ENCODE measurements at places on chromosomes 5 and 9. TPM values are rescaled to one million over a fixed set of nuclear protein-coding genes. Genes with fewer than 3 reads are reported as not detected.
A peak's percentile ranks its signal among the peaks of the same experiment; 100 is the strongest.

GABRA6 gene
- not detected for total RNA-seq

LPAR1 gene
- total RNA-seq = 56.1 TPM

WNT8A gene
- not detected for total RNA-seq

TMEM171 gene
- total RNA-seq = 80.7 TPM

SIT1 gene
- total RNA-seq = not detected

TAF11L10 gene
- total RNA-seq = not detected

MYO10 gene
- total RNA-seq = 34.7 TPM

IL13 gene
- not detected for total RNA-seq

ERCC8 gene
- 15.2 TPM for total RNA-seq

SYNPO gene
- 93.3 TPM for total RNA-seq

GRCh38 chr5:150599917-150600511 is 40.4 kb upstream of the SYNPO start:
- H3K27me3 ChIP-seq = no peaks in the 10 kb centered on the region
- H3K4me1 ChIP-seq = no peaks in the 10 kb centered on the region
- H3K27ac ChIP-seq = peak overlapping the region; percentile 51
- H3K36me3 ChIP-seq = no peaks in the 10 kb centered on the region
- H3K4me3 ChIP-seq = no peak overlapping the region
- DNase-seq = peak; percentile 36

- no peaks in the 10 kb centered on the region for H3K27me3 ChIP-seq
- no peaks in the 10 kb centered on the region for H3K4me1 ChIP-seq
- no peak overlapping the region for H3K4me3 ChIP-seq
These were observed 36.7 kb upstream of the ARRDC3 start for GRCh38 chr5:91419571-91420537.

GRCh38 chr5:180467028-180467975 is 26.9 kb upstream of the CNOT6 start:
- no peaks in the 10 kb centered on the region for H3K4me1 ChIP-seq
- peak; percentile 67 for DNase-seq
- H3K27ac ChIP-seq = no peak overlapping the region
- no peak overlapping the region for H3K4me3 ChIP-seq

GRCh38 chr9:78857373-78858225 is 560.7 kb downstream of the PSAT1 start:
- no peak overlapping the region for H3K4me3 ChIP-seq
- no peak overlapping the region for H3K27ac ChIP-seq
- H3K36me3 ChIP-seq = no peaks in the 10 kb centered on the region
- no peak for DNase-seq
- no peaks in the 10 kb centered on the region for H3K4me1 ChIP-seq

DNA sequence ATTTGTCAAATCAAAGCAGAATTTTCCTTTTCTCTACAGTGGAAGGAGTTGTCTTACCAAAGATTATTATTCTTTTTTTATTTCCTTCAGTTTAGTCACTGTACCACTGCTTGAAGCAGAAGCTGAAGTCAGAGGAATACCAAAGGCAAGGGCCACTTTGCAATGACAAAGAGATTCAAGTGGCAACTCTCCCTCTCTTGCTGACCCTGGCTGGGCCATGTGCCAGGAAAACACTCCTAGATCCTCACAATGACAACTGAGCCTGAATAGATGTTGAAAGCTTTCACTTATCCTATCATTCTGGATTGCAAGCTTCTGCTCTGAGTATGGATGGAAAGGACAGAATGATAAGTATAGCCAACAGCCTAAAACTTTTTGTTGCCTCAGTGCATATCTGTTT is 618.3 kb downstream of the NR2F1-AS1 start:
- DNase-seq = no peak
- H3K36me3 ChIP-seq = no peaks in the 10 kb centered on the region
- H3K27ac ChIP-seq = no peak overlapping the region
- no peaks in the 10 kb centered on the region for H3K4me1 ChIP-seq

- H3K36me3 ChIP-seq = no peaks in the 10 kb centered on the region
- H3K27ac ChIP-seq = peak overlapping the region; percentile 15
- H3K4me1 ChIP-seq = peaks cover 14% of the 10 kb centered on the region
- H3K4me3 ChIP-seq = no peak overlapping the region
These were observed 116.9 kb upstream of the CPEB4 start for GRCh38 chr5:173771121-173771724.

DNA sequence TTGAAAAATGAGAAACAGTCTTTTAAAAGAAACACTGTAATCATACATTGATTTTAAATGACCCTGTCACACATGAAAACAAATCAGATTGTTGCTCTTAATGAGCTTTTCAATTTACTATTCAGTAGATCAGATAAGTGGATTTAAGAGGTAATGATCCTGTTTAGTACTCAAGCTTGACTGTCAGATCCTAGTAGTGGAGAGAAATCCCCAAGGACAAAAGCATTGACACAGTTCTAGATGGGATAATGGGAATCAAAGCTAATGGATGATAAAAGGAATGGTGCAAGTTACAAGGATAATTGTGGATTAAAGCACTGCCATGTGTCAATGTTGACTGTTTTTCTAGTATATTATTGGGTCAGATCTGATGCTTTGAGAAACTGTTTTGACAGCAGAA is 142.3 kb upstream of the TLX3 start:
- H3K4me3 ChIP-seq = no peak overlapping the region
- no peaks in the 10 kb centered on the region for H3K4me1 ChIP-seq
- no peak for DNase-seq
- no peak overlapping the region for H3K27ac ChIP-seq
- no peaks in the 10 kb centered on the region for H3K36me3 ChIP-seq

DNA sequence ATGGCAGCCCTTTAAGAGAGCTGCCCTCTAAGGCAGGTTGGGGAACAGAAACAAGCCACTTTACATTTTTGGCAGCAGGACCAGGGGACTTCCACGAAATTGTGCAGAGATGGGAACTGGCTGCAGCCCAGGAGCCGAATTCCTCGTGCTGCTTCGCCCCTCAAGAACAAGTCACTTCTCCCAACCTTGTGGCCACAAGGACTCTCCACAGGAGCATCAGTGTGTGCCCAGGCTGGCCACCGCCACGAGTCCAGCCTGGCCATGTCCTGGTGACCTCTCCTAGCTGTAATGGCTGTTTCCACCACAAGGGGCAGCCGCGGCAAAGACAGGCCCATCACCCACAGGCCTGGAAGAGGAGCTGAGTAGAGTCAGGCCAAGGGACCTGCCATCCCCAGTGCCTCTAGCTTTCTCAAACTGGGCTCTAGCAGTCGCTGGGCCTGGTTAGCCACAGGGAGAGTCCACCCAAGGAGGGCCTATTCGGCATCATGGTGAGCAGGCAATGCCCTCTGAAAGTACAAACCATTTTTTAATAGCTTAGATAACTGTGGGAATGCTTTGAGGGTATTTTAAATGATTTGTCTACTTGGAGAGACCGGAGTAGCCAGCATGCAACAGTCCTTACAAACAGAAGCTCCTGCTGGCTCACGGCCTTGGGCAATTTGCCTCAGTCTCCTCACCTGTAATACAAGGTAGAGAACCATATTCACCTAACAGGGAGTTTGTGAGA is 129.0 kb downstream of the COL23A1 start:
- peak; percentile 55 for DNase-seq
- no peaks in the 10 kb centered on the region for H3K27me3 ChIP-seq
- H3K4me3 ChIP-seq = no peak overlapping the region

GRCh38 chr9:131275332-131276093 is 797 bp downstream of the FAM78A start:
- H3K27me3 ChIP-seq = peaks cover 3% of the 10 kb centered on the region
- no peaks in the 10 kb centered on the region for H3K36me3 ChIP-seq
- peak overlapping the region; percentile 85 for H3K27ac ChIP-seq
- H3K4me1 ChIP-seq = peaks cover 11% of the 10 kb centered on the region

DNA sequence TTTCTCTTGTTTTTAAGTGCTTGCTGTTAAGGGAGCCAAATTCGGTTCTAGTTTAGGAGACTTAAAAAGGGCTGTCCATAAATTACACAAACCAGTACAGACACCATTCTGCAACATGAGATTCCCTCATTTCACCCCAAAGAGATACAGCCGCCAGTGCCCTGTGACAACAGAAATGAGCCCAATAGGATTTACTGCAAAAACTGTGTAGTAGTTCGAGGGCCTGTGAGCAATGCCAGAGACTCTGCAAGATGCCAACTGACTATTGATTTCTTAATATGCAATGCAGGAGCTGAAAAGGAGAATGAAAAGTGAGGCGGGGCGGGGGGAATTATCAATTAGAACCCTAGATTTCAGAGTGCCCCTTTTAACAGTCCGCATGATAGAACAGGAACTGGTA is 5.7 kb upstream of the C5orf15 start:
- no peak for DNase-seq
- H3K27me3 ChIP-seq = no peaks in the 10 kb centered on the region
- H3K4me1 ChIP-seq = peaks cover 7% of the 10 kb centered on the region

DNA sequence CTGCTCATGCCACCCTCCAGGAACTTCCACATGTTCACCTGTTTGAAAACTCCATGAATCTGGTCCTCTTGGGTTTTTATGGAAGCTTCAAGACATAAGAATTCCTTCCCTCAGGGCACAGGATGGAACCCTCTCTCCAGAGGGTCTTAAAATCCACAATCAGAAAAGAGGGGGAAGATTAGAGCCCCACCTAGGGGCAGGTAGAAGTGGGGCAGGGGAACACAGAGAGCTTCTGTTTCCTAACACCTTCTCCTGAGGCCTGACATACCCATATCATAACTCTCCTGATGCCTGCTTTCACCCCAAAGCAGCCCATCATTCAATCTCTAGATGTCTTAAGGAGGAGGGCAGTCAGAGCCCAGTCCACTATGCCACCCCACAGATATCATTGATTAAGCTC is 1087.7 kb upstream of the ARRDC3 start:
- no peak overlapping the region for H3K4me3 ChIP-seq
- no peaks in the 10 kb centered on the region for H3K27me3 ChIP-seq
- DNase-seq = no peak
- no peaks in the 10 kb centered on the region for H3K36me3 ChIP-seq
- H3K27ac ChIP-seq = no peak overlapping the region

DNA sequence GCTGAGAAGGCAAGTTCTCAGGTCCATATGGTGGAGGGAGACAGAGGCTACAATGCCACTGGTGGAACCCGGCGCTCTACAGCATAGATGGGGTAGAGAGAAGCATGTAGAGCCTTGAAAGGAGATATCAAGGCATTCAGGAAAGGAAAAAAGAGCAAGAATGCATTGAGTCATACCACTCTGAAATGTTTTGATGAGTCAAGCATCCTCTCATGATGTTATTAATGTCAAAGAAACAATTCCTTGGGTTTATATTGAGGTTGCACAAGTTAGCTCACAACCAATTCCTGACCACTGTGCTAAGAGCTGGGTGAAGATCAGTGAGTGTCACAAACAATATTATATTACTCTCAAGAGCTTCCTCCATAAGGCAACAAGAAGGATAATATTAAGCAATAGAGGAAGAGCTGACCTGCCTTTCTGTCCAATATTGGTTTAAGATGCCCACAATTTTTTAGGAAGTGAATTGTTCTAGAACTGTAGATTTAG is 178.0 kb downstream of the RFK start:
- no peak for DNase-seq
- no peaks in the 10 kb centered on the region for H3K36me3 ChIP-seq
- no peak overlapping the region for H3K27ac ChIP-seq
- H3K27me3 ChIP-seq = no peaks in the 10 kb centered on the region
- H3K4me3 ChIP-seq = no peak overlapping the region

Measured in Peyer's patch (tissue), 4 donors.